ENCODE measurements at places on chromosomes 13 and 19.

DNA sequence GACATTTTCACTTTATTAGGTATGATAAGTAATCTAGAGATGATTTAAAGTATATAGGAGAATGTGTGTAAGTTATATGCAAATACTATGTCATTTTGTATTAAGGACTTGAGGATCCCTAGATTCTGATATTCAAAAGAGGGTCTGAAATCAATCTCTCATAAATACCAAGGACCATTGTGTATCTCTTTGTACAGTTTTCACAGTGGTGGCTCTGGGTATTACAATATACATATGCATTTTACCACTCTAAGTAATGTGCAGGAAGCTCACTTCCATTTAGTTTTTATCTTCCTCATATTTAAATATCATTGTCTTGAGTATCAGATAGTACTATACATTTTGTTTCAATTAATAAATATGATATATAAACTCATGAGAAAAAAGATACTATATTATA, 862.6 kb upstream of the PCDH20 start:
- DNase-seq = no peak

DNA sequence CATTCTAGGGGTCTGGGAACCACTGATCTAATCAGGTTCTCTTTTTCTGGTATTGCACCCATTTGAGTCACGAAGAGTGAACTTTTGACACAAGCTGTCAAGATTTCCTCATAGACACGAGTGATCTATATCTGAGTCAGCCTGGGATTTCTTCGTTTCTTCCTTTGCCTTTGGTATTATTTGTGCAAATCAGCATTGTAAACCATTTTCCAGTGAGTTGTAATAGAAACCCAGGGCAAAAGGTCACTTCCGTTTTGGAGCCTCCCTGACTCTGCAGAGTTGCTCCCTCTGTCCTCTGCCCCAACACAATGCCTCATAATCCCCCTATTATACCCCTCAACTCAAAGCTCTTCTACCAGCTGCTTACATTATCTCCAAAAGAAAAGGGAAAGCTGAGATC, 615.1 kb downstream of the EFNB2 start:
- no peak for DNase-seq

DNA sequence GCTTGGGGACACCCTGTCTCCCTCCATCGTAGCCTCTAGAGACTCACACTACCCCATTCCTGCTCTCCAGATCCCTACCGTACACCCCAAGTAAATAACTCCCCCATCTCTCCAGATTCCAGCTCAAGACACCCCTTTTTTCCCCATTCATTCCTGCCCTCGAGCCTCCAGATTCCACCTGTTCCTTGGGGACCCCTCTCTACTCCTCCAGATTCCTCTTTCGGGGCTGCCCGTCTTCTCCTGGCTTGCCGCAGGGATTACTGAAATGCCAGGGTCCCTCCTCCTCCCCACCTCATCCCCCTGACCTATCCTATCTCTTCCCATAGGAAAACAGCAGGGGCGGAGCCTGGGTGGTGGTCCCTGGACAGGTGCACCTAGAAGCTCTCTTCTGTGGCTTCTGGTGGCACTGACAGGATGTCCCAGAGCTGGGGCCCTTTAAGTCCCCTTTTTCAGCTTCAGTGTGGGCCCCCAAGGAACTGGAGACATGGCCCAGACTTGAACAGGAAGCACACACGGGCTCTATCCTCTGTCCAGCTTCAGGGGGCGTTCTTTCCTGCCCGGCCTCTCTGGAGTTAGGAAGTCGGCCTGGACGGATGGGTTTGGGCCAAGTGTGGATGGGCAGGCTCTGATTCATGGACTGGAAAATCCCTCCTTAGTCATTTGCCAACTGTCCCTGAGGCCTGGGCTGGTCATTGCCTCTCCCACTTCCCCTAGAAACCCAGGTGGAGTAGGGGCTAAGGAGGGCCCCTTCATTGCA, 1.2 kb downstream of the ZSWIM4 start:
- peak; percentile 69 for DNase-seq

GRCh38 chr13:32923725-32924124, 92.5 kb upstream of the KL start:
- DNase-seq = no peak

DNA sequence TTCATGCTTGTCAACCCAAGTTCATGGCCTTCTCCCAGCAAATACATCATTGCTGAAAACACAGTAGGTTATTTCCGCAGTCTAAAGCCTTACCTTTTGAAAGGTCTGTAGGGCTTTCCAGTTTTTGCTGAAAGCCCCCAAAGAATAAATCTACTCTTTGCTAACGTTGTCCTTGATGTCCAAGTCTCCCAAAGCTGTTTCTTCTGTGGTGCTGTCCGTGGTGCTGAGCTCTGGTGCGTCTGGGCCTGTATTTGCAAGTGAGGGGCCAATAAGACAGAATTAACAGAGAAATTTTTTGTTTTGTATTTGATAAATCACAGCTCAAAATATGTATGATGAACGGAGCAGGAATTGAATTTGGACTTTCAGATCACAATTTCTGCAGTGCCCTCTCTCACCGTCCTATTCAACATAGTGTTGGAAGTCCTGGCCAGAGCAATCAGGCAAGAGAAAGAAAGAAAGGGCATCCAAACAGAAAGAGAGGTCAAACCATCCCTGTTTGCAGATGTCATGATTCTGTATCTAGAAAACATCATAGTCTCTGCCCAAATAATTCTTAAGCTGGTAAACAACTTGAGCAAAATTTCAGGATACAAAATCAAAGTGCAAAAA, 9.8 kb upstream of the LGALS16 start:
- DNase-seq = peak; percentile 34

DNA sequence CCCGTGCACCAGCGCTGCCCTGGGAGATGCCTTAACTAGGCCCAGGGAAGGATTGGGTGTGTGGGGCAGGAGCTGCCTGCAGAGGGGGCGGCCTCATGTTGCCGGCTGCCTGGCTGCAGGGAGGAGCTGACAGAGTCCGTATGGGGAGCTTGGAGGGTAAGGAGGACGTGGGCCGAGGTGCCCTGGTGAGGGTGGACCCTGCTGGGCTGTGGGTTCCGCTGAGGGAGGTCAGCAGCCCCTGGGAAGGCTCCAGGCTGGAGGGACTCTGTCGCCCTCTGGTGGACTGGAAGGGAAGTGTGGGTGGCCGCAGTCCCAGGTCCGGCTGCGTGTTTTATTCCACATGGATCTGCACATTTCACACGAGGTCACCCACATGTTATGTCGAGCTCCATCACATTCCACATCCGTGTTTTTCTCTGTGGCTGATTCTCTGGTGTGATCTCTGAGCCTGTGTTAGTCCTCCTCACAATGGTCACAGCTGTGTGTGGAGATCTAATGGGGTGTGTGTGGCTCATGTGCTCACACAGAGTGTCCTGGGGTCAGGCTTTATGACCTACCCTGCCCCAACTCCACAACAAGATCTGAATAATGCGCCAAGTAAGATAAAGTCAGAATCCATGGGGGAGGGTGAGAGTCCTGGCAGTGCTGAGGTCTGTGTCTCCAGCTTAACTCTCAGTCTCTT, 1.8 kb upstream of the CEACAM8 start:
- no peak for DNase-seq

GRCh38 chr13:30192320-30193093, 114.8 kb downstream of the KATNAL1 start:
- DNase-seq = no peak

DNA sequence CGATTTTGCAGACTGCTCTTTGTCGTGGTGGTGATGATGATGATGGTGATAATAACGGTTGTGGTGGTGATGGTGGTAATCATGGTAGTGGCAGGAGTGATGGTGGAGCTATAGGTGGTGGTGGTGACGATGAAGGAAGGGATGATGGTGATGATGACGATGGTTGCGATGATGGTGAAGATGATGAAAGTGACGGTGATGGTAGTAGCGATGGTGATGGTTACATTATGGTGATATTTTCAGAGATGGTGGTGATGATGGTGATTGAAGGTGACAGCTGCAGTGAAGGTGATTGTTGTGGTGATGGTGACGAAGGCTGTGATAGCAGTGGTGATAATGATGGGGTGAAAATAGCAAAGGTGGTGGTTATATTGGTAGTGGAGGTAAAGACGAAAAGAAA, 2.1 kb upstream of the ADGRE3 start:
- DNase-seq = no peak

DNA sequence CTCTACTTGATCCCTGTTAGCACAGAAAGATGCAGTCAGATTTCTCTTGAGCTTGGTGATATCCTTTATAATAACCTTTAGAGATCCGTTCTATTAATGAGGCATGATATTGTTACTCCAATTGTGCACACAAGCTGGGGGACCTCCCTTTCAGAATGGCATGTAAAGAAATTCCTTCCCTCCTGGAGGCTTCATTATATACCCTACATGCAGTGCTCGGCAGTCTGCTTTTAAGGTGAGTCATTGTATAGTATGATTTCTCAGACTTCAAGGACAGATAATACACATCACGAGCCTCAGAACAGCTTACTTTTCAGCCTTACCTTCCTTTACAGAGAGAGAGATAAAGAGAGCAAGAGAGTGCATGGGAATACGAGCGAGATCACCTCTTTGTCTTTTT, 261.3 kb downstream of the ATP8A2 start:
- no peak for DNase-seq

DNA sequence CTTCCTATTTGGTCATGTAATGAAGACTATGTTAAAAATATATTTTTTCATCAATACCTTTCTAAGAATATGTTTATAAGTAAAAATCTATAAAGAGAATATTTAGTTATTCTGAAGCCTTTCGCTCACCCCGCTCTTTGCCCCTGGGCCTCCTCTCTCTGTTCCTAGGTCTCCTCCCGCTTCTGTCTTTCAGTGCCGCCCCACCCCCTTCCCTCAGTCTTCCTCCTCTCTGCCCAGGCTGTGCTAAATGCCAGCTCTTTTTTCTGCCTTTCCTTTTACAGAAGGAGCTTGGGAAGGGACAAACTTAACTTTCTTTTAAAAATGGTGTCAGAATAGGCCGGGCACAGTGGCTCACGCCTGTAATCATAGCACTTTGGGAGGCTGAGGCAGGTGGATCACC, 22.8 kb downstream of the HIF3A start:
- no peak for DNase-seq

GRCh38 chr13:91805605-91806004, 407.2 kb downstream of the GPC5 start:
- no peak for DNase-seq

DNA sequence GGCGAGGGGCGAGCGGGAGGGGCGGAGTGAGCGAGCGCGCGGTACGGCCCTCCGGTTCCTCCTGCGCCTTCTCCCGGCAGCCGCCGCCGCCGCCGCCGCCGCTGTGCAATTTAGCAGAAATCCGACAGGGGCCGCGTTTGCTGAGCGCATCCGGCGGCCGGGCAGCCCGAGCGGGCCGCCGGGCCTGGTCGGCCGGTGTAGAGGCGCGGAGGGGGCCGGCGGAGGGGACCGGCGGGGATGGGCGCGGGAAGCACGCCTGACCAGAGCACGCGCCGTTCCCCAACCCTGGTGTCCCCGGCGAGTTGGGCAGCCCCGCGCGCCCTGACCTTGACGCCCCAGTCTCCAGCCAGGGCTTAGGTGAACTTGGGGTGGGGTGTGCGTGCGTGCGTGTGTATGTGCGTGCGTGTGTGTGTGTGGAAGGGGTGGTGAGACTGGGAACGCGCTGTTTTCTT, 144.5 kb upstream of the ZNF536 start:
- peak; percentile 84 for DNase-seq

GRCh38 chr13:99545979-99546378, 44.7 kb downstream of the TM9SF2 start:
- DNase-seq = no peak

- DNase-seq = no peak
Observed at GRCh38 chr19:40685563-40685962, 4.9 kb downstream of the NUMBL start.

DNA sequence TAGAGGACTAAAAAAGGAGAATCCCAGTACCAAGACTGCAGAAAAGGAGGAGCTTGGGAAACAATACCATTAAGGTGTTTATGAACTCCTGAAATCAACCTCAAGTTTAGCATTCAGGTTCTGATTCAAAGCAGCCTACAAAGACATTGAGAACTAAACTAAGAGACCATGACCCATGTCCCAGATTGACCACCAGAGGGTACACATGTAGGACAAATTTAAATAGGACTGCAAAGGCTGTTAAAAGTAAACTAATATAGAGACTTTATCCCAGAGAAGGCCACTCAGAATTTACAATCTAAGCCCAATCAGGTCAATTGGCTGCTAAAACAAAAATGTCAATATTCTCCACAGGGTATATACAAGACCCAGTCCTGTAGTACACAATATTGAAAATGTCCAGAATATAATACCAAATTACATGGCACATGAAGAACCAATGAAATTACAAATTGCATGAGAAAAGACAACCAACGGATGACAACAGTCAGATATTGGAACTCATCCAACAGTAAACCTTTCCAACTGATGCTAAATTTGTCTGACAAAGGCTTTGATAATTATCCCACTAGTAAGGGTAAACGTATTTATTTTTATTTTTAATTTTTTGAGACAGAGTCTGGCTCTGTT, 682.4 kb downstream of the UQCRFS1 start:
- DNase-seq = no peak

- DNase-seq = no peak
Observed at GRCh38 chr13:66716538-66716937, 513.6 kb downstream of the PCDH9 start.

- DNase-seq = peak; percentile 82
Observed at GRCh38 chr13:30690282-30691188, 44.8 kb upstream of the ALOX5AP start.

GRCh38 chr19:10291554-10292205, 1.9 kb downstream of the ICAM5 start:
- no peak for DNase-seq

- DNase-seq = peak; percentile 59
Observed at GRCh38 chr19:13718733-13719132, 45.6 kb upstream of the MRI1 start.

DNA sequence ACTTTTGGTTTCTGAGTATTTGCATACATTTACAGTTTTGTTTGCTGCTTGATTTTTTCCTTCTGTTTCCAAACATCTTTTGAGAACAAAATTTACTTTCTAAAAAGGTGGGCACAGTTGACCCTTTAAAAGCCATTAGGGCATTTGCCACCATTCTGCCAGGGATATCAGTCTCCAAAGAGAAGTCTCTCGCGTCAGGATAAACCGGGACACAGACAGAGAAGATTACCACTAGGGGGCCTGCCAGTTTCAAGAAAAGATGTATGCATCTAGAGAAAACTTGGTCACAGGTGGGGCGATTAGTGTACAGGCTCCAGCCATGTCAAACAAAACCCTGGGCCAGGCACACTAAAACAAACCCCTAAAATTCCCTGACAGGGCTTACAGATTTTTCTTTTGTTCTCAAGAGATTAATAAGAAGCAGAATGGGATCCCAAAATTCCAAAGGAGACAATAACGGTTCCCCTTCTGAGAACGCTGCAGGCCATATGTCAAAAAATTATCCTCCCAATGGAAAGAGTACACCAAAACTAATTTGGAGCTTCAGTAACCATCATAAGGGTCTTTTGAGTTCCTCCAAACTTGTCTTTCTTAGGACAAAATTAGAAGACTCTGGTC, 10.7 kb upstream of the PABPC3 start:
- DNase-seq = peak; percentile 27

DNA sequence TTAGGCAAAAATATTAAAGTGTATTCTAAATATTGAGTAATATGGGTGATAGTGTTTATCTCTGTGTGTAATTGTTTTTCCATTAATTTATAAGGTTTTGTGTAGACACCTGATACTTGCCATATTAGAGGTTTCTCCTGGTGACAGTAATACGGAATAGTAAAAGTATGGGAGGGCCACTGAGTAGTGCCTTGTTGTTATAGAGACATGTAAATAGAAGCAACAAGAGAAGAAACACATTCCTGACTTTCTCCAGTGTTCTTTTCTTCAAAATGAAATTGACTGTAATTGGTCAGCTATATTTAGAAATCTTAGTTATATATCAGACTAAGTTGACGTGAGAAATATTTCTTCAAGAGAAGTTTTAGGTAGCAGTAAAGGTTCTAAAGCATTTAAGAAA, 18.5 kb downstream of the RNASEH2B start:
- no peak for DNase-seq

GRCh38 chr19:10152100-10152499, 32.4 kb upstream of the EIF3G start:
- DNase-seq = no peak
